ENCODE measurements at places on chromosomes 12 and 14. TPM values are rescaled to one million over a fixed set of nuclear protein-coding genes. Genes with fewer than 3 reads are reported as not detected.

OR4E2 gene
- not detected for polyA plus RNA-seq

NGB gene
- not detected for polyA plus RNA-seq

RIMBP2 gene
- 0.12 TPM for polyA plus RNA-seq

PRH1 gene
- polyA plus RNA-seq = 4.9 TPM

CMKLR1 gene
- polyA plus RNA-seq = 0.13 TPM

RD3L gene
- not detected for polyA plus RNA-seq

DIO3 gene
- not detected for polyA plus RNA-seq

RABGGTA gene
- 40.9 TPM for polyA plus RNA-seq

PLEKHG7 gene
- not detected for polyA plus RNA-seq

P2RX2 gene
- polyA plus RNA-seq = not detected

MOAP1 gene
- 13.7 TPM for polyA plus RNA-seq

NXPH4 gene
- 1.2 TPM for polyA plus RNA-seq

ANG gene
- polyA plus RNA-seq = 4.0 TPM

PHLDA1 gene
- polyA plus RNA-seq = 107 TPM

RNASE12 gene
- not detected for polyA plus RNA-seq

GLIPR1L2 gene
- 0.29 TPM for polyA plus RNA-seq

FKBP11 gene
- polyA plus RNA-seq = 18.1 TPM

CABP1 gene
- 0.04 TPM for polyA plus RNA-seq

CFAP54 gene
- polyA plus RNA-seq = 0.46 TPM

ANKLE2 gene
- polyA plus RNA-seq = 98.4 TPM

CLEC4C gene
- not detected for polyA plus RNA-seq

DCN gene
- polyA plus RNA-seq = 1.1 TPM

LRRC43 gene
- polyA plus RNA-seq = 0.33 TPM

GALNT16 gene
- polyA plus RNA-seq = not detected

ITPR2 gene
- polyA plus RNA-seq = 7.3 TPM

KLRC3 gene
- polyA plus RNA-seq = not detected

HPD gene
- polyA plus RNA-seq = not detected

TTC7B gene
- 42.2 TPM for polyA plus RNA-seq
